ENCODE measurements at places on chromosomes 3 and 15. TPM values are rescaled to one million over a fixed set of nuclear protein-coding genes. Genes with fewer than 3 reads are reported as not detected.

Gene RASGRP1
- 44.9 TPM for total RNA-seq

Gene NT5DC2
- 20.4 TPM for total RNA-seq

Gene SST
- not detected for total RNA-seq

DNA sequence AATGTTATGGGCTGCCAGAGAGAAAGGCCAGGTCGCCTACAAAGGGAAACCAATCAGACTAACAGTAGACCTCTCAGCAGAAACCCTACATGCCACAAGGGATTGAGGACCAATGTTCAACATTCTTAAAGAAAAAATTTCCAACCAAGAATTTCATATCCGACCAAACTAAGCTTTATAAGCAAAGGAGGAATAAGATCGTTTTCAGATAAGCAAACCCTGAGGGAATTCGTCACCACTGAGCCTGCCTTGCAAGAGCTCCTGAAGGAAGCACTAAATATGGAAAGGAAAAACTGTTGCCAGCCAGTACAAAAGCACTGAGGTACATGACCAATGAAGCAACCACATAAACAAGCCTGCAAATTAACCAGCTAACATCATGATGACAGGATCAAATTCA, 33.1 kb downstream of the PYGO1 start:
- no peak for DNase-seq

DNA sequence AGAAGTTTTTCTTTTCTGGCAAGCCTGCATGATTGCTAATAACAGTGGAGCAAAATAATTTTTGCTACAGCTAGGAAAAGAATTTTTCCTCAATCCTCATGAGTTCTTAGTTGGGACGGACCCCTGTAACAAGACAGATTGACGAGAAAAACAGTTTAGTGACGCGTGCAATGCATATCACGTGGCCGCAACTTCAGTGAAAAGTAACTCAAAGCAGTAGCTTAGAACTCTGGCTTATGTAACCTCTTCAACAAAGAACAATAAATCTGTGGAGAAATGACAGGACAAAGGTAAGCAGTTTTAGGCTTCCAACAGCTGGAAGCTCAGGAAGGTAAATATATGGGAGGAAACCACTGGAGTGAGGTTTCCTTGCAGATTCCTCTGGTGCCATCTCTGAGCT, 19.7 kb downstream of the FAM107A start:
- DNase-seq: no peak

DNA sequence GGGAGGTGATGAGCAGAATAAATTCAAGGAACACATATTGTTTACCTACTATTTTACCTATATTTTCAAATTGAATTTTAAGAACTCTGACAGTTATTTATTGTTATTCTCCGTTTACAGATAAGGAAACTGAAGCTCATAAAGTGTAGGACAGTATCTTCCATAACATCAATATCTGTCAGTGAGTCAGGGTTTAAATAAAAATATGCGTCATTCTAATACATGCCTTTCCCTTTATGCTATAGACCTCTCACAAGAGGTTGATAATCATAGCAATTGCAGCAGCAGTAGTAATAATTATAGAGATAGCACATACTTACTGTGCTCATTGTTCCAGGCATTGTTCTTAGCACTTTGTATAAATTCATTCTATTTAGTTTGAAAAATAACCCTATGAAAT, 101.1 kb downstream of the EPHA6 start:
- DNase-seq: no peak

DNA sequence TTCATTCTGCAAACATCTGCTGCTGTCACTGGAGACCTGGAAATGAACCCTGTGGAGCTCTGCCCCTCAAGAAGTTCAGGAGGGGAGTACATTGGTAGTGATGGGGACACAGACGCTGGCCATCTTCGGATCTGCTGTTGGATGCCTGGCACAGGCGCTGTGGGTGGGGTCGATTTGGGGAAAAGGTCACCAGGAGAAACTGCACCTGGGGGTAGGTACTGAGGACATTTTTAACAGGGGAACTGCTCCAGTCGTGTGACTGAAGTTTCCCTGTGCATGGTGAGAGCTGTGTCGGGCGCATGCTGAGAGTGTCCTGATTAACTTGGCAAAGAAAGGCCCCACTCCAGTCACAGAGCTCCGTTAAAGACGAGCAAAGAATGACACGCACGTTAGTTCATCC, 3.4 kb downstream of the UROC1 start:
- DNase-seq: no peak

DNA sequence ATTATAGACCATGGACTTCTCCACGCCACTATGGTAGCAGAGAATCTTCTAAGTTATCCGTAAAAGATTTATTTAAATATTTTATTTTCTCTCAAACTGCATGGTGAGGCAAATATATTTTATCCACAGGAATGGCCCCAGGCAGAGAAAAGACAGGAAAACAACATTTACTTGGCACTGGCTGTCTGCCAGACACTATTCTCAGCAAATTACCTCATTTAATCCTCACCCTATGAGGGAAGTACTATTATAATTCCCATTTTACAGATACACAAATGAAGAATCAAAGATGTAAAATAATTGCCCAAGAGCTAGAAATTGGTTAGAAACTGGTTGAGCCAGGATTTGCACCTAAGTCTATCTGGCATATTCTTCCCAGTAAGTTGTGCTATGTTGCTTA, 361.4 kb upstream of the IL12A start:
- no peak for DNase-seq
